T-helper 9 cell (primary cell): ENCODE measurements at places on chromosomes 7 and 10.

DNA sequence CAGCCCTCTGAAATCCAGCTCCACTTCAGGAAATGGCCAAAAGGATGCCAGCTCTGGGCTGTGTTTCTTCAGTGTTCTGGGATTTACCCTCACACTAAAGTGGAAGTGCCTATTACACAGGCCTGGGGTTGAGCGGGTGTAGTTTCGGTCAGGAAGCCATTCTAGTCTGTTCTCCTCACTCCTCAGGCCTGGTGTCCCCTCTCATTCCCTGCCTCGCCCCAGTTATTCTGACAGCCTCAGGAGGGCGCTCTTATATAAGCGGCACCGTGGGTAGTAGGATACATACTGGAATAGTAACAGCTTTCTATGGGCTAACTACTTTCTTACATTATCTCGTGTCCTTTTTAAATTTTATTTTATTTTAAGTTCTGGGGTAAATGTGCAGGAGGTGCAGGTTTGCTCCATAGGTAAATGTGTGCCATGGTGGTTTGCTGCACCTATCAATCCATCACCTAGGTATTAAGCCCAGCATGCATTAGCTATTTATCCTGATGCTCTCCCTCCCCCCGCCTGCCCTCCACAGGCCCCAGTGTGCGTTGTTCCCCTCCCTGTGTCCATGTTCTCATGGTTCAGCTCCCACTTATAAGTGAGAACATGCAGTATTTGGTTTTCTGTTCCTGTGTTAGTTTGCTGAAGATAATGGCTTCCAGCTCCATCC lies 12.2 kb upstream of the LGI1 start:
- no peak for DNase-seq

DNA sequence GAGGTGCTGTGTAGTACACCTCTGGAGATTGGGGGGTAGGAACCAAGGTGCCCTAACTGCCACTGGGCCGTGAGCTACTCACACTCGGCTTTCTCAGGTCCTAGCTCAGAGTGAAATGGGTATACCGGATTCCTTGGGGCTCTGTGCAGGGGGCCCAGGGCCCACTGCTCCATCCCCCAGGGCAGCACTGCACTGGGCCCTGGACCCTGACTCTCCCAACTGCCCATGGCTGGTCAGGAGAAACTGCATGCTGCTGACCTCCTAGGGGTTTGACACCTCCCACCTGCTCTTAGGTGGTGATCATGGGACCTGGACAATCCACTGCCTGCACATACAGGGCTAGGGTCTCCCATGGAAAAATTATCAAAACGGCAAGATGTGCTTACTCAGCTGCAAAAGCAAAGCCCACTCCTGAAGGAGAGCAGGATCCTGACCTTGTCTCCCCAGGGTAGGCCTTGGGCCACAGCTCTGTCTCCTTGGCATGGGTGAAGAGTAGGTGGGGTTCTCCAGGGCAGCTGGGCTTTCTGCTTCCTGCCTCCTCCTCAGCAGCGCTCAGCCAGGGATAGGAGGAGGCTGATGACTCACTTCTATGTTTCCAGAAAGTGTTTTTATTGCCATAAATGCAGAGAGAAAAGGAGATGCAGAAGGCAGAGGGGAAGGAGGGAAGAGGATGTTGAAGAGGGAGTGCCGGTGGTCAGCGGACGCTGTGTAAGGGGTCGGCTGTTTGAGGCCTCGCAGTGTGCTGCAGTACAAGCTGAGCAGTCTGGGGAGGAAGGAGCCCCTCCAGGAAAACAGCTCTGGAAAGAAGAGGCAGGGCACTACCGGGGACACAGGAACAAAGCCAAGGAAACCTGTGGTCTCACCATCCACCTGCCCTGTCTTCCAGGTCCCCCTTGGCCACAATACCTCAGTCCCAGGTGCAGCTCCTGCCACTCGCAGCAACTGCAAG lies 107.8 kb downstream of the ARHGAP22 start:
- no peak for DNase-seq

DNA sequence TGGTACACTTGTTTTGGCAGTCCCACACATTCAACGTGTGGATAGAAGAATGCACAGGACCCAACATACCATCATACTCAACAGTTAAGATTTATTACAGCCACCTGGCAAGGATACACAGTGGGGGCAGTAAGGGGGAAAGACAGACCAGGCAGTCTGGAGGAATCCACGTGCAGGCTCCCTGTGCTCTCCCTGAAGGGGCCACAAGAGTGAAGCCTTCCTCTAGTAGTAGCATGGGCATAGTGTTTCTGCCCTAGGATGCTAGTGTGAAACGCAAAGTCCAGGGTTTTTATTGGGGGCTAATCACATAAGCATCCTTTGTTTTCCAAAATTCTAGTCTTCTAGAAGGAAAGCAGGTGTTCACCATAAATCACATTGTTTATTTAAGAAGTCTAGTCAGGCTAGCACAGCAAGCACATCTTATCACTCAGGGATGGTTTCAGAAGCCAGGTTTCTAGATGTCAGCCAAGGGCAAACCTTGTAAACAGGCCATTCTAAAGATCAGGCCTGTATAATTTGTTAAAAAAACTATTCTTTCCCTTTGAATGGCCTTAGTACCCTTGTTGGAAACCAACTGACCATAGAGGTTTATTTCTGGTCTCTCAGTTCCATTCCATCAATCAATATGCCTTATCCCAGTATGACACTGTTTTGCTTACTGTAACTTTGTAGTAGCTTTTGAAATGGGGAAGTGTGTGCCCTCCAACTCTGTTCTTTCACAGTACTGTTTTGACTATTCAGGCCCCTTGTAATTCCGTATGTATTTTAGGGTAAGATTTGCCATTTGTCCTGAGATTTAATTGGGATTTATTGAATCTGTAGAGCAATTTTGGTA lies 12.4 kb upstream of the TFAM start:
- DNase-seq = no peak

GRCh38 chr7:55360486-55360885 lies 4.7 kb upstream of the LANCL2 start:
- DNase-seq = no peak

DNA sequence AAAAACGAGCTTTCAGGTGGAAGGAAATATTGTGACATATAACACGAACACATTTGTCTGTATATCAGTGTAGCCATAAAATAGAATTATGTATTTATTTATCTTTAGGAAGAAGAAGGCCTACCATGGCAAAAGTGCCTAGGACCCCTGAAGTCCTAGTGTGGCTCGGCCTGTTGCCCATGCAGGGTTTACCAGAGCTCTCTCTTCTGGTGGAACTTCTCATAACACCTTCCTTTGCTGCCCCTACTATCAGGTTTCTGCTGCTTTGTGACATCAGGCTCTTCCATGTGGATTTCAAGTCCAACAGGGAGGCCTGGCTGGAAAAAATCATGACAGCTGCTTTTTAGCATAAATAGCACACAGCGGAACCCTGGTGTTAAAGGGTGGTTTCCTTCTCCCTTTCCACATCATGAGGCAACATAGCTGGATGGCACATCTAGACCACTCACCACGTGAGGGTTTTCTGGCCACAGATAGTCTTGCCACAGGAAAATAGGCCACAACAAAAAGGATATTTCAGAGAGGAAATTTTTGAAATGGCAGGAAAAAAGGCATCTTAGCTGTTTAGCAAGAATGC lies 44.8 kb upstream of the ADO start:
- no peak for DNase-seq

DNA sequence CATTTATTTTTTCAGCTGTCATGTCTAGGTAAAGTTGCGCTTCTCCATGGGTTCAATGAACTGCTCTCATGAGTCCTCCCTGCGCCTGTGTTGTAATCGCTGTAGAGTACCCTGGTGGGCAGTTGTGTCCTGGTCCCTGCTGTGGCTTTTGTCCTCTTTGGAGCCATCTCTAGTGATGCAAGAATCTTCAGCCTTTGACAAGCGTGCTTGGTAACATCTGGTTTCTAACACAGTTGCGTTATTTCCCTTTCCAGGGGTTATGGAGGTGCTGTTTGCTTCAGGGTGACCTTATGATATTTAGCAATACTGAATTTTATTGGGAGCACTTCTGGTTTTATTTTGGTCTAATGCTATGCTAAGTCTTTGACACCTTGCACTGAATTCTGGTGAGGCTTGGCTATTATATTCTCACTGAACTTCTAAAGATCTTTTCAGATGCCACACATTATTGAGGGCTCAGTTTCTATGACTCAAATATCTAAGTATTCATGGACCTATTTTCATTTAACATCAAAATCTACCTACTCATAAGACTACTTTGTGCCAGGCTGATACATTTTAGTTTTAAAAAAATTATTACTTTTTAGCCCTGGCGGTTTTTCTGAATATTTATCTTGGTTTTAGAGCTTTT lies 88.6 kb downstream of the FANK1 start:
- no peak for DNase-seq

DNA sequence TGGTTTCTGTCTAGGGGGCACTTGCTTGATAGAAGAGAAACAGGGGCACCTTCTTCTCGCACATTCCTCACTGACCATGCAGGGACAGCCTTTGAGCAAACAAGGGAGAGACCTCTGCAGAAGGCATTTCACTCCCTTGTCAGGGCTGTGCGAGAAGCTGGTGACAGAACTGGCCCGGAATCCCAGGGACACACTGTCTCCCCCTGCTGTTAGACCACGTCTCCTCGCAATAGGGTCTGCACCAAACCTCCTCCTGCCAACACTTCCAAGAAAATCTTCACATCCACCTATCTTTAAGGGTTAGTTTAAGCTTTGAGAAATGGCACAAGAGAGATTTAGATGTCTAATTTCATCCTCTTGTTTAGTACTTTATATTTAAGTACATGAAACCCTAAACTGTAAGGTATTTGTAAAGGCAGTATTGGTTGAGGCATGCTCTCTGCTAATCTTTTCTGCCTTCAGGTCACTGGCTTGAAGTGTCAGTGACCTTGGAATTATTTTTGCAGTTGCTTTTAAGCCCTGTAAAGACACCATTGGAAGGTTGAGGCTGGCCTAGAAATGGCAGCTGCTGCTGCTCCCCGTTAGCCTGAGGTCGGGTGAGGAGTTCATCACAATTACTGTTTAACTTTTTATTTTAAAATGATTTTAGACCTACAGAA lies 37.0 kb downstream of the RBM20 start:
- no peak for DNase-seq

DNA sequence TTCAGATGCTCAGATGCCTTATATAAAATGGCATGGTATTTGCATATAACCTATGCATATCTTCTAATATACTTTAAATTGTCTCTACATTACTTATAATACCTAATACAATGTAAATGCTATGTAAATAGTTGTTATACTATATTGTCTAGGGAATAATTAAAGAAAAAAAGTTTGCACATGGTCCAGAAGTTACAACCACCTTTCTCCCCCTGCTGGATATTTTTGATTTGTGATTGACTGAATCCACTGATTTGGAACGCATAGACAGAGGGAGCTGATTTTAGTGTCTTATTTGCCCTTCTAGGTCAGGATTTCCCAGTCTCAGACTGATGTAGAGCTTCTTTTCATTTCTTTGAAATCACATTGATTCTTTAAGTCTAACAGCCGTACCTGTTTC lies 31.8 kb downstream of the MDFIC start:
- DNase-seq = no peak

DNA sequence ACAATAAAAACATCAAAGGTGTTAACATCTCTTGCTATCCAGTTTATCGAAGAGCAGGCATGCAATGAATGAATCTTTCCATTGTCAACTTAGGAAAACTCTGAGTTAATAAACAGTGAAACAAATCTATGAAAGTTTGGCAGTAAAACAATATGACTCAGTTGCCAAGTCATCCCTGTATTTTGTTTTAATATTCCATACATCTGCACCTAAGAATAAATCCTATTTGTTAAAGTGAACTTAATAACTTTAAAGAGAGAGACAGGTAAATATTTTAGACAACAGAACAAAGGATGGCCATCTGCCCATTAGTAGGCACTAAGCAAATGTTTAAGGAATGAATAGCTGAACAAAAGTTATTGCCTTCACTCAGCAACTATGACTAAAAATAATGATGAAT lies 700.5 kb upstream of the CELF2 start:
- DNase-seq = no peak

- DNase-seq = peak; percentile 44
Observed at GRCh38 chr10:104254493-104255310, at the start of gene GSTO1. Gene GSTO1, plus strand, starts transcription at chr10:104254892. Its CDS starts 37 bp downstream, at chr10:104254929.

GRCh38 chr7:132081686-132082085 lies 494.6 kb downstream of the PLXNA4 start:
- DNase-seq = no peak

DNA sequence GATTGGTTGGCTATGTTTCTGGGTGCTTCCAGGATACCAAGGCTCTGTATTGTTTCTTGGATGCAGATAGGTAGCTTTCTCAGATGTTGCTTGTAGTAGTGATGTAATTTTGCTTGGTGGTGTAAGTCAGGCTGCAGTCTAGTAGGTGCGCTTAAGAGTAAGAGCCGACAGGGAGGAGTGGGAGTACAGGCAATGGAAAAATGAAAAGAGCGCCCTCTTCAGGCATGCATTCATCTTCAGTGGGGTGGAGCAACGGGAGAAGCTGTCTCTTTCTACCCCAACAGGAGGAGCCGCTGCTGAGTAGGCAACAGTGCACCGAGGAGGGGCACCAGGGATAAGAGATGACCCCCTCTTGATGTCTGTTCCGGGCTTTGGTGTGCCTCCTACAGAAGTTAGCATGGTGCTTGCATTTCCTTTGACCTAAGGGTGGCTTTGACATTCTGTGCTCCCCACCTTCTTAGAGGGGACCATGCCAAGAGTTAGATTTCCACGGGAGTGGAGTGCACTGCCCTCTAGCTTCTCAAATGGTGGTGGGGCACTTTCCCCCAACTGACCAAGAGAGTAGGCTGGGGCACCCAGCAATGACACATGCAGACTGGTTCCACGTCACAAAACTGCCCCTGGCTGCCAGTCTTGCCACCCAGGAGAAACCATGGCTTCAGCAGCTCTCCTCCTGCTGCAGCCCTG lies 56.1 kb downstream of the ZNF783 start:
- no peak for DNase-seq

GRCh38 chr7:101729241-101729883 lies 88.1 kb upstream of the CUX1 start:
- no peak for DNase-seq

GRCh38 chr7:117110480-117111315 lies 157.4 kb downstream of the ST7 start:
- DNase-seq = no peak

GRCh38 chr7:134024739-134025138 lies 102.4 kb upstream of the LRGUK start:
- DNase-seq = no peak

GRCh38 chr7:154433632-154434598 lies 381.7 kb downstream of the DPP6 start:
- no peak for DNase-seq

DNA sequence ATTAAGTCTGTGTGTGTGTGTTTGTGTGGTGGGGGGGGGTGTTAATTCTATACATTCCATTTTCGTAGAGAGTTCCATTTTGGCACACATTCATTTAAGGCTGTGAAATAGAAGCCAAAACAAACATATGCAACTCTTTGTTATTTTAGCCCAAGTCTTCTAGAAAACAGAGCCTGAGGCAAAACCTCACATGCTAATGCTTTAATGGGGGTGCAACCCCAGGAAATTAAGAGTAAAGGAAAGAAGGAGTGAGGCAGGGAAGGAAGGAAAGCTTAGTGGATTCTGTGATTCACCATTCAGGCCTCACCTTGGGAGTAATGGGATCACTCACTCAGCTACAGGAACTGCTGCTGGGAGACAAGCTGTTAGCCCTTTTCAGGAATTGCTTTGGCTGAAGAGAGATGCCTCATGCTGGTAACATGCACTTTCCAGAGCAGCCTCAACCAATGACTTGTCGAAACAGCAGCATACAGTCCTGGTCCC lies 73.0 kb upstream of the CTTNBP2 start:
- DNase-seq = no peak
